Stimulated activated CD4-positive, alpha-beta T cell treated with anti-CD3 and anti-CD28 coated beads, Interleukin-2, amount 100 ng/mL, for 4 hours (primary cell): ENCODE measurements at places on chromosomes 4 and X.
A peak's percentile ranks its signal among the peaks of the same experiment; 100 is the strongest.

- no peak for DNase-seq
Observed at GRCh38 chr4:89773805-89774204, 63.2 kb downstream of the SNCA start.

DNA sequence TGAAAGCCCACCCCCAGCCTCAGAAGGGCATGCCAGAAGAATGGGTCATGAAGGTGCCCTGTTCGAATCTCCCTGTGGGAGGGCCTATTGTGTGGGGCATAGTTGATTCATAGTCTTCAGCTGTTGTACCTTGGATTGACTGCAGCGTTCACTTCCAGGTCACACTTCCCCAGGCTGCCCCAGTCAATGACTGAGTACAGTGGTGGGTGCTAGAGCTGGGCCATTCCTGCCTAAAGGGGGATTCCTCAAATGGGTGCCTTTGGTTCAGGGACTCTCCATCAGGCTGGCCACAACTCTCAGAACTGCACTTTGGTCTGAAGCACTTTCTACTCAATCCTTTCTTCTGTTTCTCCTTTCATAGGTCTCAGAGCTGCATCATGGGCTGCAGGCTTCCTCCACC is 35.0 kb upstream of the RASGEF1B start:
- no peak for DNase-seq

DNA sequence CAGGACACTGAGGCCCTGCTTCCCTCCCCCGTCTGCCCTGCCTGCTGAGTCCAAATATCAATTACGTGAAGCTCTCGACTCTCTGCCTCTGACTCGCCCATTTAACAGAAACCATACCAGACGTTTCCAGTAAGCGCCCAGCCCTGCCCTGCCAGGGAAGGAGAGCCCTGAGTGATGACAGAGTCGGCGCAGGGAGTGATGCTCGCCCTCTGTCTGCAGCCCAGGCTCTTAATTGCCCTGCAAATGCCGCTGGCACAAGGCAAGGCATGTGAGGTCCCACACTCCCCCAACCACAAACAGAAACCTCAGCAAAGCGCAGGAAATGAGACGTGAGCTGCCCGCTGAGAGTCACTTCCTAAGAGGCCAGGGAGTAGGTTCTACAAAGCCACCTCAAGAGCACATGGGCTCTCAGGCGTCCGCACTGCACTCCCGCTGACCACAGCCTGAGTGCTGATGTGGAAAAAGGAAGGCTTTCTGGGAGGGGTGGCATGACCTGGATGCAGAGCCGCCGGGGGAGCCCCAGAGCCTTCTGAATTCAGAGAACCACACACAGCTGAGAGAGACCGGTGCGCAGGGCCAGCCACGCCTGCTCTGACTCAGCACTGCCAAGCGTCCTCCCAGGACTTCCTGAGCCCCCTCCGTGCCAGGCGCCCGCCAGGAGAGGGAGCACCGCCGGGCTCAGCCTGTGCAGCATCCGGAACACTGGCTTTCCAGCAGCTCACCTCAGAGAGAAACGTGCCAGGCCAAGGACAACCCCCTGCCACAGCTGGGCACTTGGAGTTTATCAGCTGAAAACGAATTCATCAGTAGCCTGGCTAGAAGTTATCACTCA is 5.3 kb downstream of the ZFYVE28 start:
- peak; percentile 74 for DNase-seq

DNA sequence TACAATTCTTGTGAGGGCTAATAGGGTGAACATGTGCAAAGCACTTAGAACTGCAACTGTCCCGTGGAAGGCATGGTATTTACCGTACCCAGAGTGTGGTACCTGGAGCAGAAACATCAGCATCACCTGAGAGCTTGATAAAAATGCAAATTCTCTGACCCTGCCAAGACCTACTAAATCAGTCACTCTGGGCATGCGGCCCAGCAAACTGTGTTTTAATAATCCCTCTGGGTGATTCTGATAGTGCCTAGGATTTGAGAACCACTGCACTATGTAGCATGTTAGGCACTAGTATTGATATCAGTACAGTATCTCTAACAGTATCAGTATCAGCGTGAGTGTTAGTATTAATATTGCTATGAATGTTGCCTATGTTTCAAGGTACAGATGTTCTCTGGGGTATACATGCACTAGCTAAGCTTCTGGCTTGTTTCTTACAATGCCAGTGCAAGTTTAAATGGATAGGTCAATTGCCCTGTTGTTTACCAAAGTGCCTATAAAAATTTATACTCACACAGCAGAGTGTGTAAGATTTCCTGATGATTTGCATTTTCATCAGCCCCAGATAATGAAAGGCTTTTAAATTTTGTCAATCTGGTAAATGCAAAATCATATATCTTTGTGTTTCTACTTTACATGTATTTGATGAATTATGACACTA is 354.0 kb downstream of the HS3ST1 start:
- DNase-seq, result no peak

- DNase-seq, result no peak
Observed at GRCh38 chr4:43296946-43297528, 404.5 kb downstream of the GRXCR1 start.

GRCh38 chr4:56727150-56727549 is 46.1 kb upstream of the HOPX start:
- DNase-seq, result no peak

GRCh38 chrX:132657876-132658275 is 169.0 kb upstream of the MBNL3 start:
- DNase-seq, result no peak

GRCh38 chr4:25843340-25844097 is 19.3 kb downstream of the SEL1L3 start:
- no peak for DNase-seq

DNA sequence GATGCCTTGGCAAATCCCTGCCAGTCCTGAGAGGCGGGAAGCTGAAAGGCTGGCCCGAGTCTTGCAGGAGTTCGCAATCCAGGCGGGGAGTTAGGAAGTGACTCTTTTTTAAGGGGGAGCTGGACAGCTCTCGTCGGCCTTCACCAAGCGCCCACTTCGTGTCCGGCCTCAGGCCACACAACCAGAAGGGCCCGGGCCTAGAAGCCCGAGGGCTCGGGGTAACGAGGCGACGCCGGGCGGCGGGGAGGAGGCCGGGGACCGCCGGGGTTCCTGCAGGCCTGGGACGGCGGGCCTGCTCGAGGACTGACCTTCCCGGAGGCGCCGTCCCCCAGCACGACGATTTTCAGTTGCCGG is 395 bp downstream of the RAB28 start:
- DNase-seq, result peak; percentile 1

DNA sequence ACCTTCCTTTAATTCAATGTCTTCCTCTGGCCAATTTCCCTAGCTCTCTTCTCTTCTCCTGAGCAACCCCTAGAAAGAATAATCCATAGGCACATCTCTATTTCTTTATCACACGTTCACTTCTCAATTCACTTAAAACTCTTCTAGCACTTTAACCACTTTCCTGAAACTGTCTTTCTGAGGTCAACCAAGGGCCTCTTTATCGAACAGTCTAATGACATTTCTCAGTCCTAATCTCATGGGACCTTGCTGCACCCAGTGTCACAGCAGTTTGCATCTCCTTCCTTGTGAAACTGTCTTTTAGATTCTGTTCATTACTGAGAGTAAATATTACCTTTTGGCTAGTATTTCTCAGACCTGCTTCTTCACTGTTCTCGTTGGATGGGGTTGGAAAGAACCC is 285.3 kb upstream of the RASGEF1B start:
- DNase-seq, result no peak
